ENCODE measurements at places on chromosomes 1 and 21.
A peak's percentile ranks its signal among the peaks of the same experiment; 100 is the strongest.

DNA sequence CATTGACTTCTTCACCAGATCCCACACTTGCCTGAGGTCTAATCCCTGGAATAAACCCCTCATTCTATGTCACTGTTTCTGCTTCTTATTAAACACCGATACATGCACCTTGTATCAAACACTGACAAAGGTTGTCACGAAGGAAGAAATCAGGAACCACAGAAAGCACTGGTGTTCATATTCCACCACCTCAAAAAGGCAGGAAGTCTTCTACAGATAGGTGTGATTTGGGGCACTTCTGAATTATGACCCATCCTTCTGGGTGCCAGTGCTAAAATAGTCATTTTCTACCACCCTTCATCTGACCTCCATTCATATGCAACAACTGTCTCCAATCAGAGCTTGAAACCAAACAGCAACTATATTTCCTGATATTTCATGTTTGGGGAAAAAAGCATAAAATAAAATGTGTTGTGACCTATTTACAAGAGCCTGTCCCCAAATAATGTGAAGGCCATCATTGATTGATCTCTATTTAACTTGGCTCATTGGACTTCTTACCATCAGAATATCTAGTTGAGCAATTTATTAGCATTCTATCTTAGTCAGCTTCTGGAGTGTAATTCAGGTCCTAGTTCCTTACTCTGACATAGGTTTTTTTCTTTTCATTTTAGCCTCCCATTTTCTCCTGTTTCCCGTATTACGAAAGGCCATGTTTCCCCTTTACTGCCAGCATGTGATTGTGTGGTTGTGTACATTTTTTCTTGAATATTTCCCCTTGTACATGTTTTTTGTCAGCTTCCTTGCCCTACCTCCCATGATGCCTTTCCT, 43.1 kb downstream of the DUSP10 start:
- DNase-seq: no peak

DNA sequence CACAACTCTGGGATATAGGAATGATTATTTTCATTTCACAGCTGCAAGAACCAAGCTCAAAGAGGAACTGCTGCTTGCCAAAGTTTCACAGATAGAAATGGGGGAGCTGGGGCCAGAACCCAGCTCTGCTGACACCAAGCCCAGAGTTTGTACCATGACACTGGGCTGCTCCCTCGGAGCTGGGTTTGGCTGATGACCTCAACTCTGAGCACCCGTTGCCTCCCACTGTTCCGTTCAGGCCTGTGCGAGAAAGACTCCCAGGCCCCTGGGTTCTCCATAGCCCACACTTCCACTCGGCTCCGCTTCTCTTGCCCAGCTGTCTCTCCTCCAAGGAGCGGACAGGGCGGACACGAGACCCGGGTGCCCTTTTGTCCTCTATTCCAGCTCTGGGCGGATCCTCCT, 55.2 kb downstream of the NGF start:
- no peak for DNase-seq

- no peak for DNase-seq
These were observed 49.7 kb downstream of the MYSM1 start for GRCh38 chr1:58650141-58650540.

DNA sequence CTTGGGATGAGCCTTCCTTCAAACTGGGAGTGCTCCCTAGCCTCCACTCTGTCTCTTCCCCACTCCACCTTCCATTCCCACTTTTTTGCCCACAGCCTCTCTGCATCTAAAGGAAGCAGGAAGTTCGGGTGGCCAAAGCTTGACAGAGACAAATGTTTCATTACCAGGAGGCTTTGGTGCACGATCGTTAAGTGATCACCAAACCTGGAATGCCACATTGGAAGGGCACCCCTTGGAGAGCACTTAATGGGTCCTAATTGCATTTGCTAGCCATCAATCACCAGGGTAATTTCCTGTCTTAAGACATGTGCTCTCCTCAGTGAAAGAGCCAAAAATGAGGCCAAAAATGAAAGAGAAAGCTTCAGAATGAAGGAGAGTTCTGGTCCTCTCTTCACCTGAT, 206.5 kb downstream of the TNR start:
- no peak for DNase-seq

DNA sequence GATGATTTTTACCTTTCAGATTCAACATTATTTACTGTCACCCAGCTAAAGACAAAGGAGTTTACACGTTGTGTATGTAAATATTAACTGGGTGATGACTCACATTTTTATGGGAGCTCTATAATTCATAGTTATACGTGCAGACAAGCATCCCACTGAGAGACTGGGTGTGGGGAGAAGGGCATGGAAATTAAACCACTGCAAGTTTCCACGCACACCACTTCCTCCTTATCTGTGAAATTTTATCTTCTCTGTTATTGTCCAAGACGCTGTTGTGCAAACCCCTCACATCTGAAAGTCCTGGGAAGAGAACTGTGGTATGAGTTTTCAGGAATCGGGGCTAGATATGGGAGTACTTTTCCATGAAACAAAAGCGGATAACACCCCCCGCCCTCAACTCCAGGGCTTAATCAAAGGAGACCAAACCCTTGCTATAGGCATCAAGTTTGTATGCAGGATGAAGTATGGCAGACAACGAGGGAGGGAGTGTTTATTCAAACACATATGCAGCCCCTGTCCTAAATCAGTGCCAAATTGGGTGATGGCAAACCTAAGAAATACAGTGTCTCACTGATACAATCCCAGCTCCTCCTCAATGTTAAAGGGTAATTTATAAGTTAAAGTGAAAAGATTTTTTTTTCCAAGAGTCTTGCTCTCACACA, 23.3 kb upstream of the DPT start:
- DNase-seq: no peak

DNA sequence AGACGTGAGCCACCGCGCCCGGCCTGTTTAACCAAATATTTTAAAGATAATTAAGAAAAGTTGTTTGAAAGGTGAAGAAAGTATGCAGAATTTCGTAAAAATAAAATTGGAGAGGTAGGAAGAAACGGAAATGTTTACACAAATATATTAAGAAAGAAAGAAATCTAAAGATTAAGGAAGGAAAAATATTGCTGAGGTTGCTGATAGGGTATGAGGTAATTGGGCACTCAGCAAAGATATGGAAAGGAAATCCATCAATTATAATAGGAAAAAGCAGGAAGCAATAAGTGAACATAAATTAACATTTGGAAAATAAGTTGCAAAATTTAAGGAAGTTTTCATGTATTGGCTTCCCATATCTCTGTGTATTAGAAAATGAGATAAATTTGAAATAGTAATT, 225.9 kb downstream of the KCNT2 start:
- DNase-seq: no peak

DNA sequence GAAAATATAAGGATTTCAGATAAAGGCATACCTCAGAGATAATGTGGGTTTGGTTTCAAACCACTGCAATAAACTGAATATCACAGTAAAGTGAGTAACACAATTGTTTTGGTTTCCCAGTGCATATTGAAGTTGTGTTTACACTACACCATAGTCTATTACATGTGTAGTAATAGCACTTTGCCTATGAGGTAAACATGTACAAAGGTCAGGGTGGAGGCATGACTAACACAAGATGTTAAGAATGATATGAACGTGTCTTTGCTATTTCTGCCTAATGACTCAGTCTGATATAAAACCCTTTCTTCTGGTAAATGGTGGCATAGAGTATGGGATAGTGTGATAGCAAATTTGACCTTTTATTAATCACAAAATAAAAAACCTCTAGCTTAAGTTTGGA, 621.5 kb upstream of the ADGRL2 start:
- peak; percentile 43 for DNase-seq

DNA sequence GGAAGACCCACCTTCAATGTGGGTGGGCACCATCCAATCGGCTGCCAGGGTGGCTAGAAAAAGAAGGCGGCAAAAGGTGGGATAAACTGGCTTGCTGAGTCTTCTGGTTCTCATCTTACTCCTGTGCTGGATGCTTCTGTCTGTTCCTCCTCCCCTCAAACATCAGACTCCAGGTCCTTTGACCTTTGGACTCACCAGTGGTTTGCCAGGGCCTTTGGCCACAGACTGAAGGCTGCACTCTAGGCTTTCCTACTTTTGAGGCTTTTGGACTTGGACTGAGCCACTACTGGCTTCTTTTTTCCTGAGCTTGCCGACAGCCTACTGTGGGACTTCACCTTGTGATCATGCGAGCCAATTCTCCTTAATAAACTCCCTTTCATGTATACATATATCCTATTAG, 55.9 kb downstream of the VCAM1 start:
- DNase-seq: no peak

DNA sequence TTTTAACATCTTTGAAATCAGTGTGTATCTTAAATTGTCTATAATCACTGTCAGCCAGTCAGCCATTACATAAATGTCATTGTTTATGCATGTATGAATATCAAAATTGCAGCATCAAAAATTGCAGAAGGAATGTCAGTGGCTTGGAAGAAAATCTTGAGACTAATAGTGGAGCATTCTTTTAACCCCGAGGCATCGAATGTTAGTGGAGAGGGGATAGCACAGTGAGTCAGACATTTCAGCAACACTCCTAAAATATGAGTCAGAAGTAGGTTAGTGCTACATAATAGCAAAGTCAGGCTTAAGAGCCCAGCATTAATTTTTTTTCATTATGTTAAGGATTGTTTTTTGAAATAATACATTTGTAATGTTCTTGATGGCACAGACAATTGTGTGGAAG, 45.5 kb downstream of the SNRPE start:
- peak; percentile 84 for DNase-seq

DNA sequence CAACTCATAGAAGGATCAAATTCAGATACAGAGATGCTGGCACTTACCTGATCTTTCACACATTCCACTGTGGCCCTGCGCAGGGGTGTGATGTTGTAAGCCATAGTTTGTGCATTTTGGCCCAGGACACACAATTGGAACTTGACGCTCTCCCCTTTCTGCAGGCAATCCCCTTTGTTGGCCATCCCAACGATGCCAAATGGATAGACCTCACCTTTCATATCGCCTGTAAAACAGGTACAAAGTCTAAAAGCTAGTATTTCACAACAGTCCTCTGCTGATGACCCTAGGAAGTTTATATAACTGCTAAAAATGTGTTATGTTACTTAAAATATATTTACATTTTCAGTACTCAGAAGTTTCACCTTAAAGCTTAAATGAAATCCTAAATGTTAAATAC, 3.9 kb upstream of the NRAS start:
- no peak for DNase-seq

GRCh38 chr1:164477343-164477742, 81.6 kb upstream of the PBX1 start:
- no peak for DNase-seq

DNA sequence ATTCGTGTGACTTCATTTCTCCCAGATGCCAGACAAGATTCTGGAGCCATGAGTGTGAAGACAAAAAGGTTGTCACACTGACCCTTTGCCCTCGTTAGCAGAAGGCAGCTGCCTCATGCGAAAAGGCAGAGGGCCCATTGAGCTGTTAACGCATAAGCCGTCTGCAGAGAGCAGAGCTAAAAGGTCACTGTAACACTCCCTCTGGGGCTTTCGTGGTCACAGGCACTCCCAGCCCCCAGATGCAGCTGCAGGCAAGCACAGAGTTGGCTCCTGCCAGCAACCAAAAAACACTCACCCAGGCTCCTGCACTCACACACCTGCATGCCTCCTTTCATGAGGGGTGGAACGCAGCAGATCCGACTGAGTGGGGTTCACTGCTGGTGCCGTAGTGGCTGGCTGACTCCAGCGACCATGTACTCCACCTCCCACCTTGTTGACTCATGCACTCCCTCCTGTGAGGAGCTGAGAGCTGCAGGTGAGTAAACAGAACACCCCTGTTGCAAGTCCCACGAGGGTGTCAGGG, 287.5 kb downstream of the SMYD3 start:
- DNase-seq: peak; percentile 43

DNA sequence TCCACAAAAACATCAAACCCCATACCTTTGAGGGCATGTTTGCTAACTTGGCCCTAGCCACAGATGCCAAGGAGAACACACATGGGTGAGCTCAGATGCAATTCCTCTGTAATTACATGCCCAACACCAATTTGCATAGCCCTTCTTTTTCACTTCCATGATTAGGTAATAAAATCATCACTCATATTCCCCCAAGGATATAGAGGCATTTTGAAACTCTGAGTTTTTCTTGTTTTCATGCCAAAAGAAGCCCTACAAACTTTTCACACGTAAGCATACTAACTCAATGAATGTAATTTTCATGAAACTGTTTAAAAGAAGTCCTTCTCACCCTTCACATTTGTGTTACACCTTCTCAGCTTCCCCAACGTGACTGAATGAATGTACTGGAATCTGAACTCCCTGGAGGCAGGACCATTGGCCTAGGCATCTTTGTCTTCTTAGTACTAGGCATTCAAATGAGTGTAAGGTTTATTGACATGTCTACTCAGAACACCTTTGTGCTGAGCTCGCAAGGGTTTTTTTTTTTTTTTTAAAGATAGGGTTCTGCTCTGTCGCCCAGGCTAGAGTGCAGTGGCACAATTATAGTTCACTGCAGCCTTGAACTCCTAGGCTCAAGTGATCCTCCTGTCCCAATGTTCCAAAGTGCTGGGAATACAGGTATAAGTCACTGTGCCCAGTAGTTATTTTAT, 31.0 kb downstream of the FBXO42 start:
- no peak for DNase-seq

- DNase-seq: no peak
These were observed 106.4 kb downstream of the HMGB4 start for GRCh38 chr1:33970148-33970825.

- no peak for DNase-seq
These were observed 46.9 kb downstream of the FMO3 start for GRCh38 chr1:171137580-171137979.

GRCh38 chr1:28314547-28314941, 14.3 kb upstream of the MED18 start:
- DNase-seq: no peak

DNA sequence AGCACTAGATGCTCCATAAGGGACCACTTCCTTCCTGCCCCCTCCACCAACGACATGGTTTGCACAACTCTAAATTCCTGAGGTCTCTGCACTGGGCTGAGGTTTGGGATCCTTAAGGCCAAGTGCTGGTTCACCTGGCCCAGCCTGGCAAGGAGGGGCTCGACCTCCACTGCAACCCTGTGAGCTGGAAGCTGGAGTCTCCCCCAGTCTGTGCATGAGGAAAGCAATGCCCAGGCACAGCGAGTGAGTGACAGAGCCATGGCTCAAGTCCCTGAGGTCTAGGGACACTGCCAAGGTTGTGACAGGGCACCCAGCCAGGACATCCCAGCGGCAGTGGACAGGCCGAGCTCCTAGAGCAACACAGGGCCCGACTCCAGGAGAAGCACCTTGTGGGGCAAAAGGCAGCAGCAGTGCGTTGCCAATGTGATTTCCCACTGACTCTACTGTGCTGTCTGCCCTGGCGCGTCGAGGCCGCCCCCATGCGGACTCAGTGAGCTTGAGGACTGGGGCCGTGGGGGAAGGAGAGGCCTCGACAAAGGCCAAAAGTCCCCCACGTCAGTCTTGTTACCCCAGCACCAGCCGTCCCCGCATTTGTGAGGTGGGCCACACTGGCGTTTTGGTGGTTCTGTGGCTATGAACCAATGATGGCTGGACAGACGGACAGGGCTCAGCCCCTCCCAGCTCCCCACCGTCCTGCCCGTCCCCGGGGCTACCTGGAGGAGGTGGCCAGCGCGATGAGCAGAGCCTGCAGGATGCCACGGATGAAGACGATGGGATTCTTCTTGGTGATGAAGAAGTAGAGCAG, 30.0 kb downstream of the PODN start:
- peak; percentile 60 for DNase-seq

All from urothelium cell line (cell line).